Cortex of kidney (tissue), 1 donor: ENCODE measurements at places on chromosomes 6 and 20.

GRCh38 chr6:154071711-154072110 lies 32.7 kb downstream of the OPRM1 start:
- no peak for DNase-seq

- DNase-seq, result no peak
Observed at GRCh38 chr6:8939615-8940014, 504.3 kb upstream of the SLC35B3 start.

- no peak for DNase-seq
Observed at GRCh38 chr6:15255481-15255880, 9.6 kb downstream of the JARID2 start.

- no peak for DNase-seq
Observed at GRCh38 chr6:148967541-148967956, 220.7 kb downstream of the UST start.

- no peak for DNase-seq
Observed at GRCh38 chr20:24662752-24663365, 193.4 kb downstream of the SYNDIG1 start.

GRCh38 chr6:28251661-28252008 lies 434 bp downstream of the ZKSCAN4 start:
- DNase-seq, result peak; percentile 11

GRCh38 chr6:135196739-135197510 lies 15.8 kb downstream of the MYB start:
- no peak for DNase-seq

GRCh38 chr6:140677781-140678528 lies 1303.5 kb upstream of the CITED2 start:
- no peak for DNase-seq

DNA sequence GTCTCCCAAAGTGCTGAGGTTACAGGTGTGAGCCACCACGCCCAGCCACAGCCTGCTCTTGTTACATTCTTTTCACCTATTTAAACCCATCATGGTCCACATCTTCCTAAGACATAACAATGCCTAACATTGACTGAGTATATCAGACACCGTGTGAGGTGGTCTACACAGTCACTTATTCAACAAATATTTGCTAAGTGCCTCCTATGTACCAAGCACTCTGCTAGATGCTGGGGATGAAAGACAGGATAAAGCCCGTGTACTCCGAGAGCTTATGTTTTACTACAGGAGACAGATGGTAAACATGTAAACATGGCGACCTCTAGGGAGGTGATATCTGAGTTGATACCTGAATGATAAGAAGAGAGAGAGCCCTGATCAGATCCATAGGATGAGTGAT lies 12.7 kb downstream of the BCL2L1 start:
- DNase-seq, result no peak

GRCh38 chr6:154991207-154991606 lies 3.9 kb upstream of the TIAM2 start:
- DNase-seq, result no peak

- DNase-seq, result no peak
Observed at GRCh38 chr20:58719971-58720371, 27.4 kb downstream of the NPEPL1 start.

DNA sequence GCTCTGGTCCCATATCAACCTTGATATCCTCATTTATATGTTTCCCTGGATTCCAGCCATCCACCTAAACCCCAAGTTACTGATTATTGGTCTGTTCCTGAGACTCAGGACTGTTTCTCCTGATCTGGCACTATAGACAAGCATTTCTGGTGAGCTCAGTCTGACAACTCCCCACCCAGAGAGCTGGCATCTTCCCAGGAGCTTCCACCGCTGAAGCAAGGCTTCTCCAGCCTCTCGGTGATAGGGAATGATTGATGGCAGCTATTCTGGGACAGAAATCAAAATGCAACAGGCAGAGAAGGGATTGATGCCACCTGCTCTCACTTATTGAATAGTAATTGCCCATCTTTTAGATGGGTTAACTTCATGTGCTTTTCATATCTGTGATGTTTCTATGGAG lies 169.7 kb upstream of the GGTLC1 start:
- no peak for DNase-seq

- DNase-seq, result no peak
Observed at GRCh38 chr20:55469074-55469473, 536.2 kb downstream of the CBLN4 start.

- no peak for DNase-seq
Observed at GRCh38 chr6:31582230-31582643, at the start of gene LTB. TSS of gene LTB (minus strand) at chr6:31582424. CDS start at chr6:31582417, 7 bp downstream.

GRCh38 chr6:119610265-119610664 lies 260.7 kb upstream of the MAN1A1 start:
- DNase-seq, result no peak

DNA sequence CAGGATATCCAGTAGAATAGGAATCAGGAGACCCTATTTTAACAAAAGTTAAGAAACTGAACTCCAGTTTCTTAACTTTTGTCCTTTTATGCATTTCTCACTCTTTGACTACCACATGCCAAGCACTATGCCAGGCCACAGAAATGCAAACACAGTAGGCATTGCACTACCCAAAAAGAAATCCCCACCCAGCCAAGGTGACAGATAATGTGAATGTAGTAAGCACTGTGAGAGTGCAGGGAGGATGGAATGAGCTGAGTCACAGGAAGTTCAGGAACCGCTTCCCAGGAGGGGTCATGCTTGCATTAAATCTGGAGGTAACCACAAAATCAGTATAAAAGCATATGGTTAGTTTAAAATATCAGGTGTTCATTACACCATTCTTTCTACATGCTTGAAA lies 20.1 kb upstream of the FAM83C start:
- DNase-seq, result no peak

DNA sequence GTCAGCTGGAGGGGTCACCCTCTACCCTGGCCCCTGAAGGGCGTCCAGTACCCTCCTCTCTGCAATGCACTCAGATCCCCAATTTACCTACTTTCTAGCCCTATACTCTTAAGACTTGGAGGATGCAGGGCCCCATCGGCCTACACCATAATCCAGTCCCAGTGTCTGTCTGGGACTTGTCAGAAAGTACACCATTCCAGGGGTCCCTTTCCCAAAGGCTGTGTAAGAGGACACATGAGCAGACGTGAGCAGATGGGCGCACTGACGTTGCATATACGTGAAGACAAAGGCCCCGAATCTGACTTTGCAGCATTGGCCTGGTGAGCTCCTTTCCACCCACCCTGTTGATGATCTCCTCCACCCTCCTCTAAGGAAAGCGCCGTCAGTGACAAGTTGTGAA lies 20.9 kb upstream of the SMOC2 start:
- no peak for DNase-seq

DNA sequence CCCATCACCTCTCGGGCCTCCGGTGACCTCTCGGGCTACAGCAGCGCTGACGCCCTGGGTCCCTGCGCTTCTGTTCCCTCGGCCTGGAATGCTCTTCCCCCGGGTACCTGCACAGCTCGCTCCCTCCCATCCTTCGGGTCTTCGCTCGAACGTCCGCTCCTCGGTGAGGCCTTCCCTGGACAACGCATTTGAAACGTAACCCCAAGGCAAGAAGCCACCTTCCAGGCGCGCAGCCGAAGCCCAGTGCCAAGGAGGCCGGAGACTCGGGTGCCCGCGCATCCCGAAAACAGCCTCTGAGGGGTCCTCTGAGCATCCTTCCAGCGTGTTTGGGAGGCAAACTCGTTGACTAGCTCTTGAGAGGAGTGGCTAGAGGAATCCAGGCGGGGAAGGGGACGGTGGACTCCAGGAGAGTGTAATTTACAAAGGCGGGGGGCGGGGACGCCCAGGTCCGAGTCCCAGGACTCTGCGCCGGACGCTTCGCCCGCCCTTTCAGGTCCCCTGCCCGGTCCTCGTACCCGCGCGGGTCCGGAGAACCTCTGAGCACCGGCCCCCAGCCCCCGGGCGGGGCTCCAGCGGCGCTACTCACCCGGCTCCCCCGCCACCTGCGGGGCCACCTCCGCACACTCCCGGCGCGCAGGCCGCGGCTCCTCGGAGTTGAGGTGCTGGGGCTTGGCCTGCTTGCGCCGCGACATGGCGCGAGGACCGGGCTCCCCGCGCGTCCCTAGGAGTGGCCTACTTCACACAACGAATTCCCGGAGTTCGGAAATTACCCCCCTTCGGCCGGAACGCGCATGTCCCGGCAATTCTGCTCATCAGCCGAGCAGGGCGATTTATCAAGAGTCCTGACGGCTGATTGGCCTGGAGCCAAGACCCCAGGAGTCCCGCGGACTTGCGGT lies 86.8 kb downstream of the ZFP64 start:
- DNase-seq, result no peak

- DNase-seq, result no peak
Observed at GRCh38 chr6:144696610-144697368, 411.7 kb downstream of the UTRN start.

DNA sequence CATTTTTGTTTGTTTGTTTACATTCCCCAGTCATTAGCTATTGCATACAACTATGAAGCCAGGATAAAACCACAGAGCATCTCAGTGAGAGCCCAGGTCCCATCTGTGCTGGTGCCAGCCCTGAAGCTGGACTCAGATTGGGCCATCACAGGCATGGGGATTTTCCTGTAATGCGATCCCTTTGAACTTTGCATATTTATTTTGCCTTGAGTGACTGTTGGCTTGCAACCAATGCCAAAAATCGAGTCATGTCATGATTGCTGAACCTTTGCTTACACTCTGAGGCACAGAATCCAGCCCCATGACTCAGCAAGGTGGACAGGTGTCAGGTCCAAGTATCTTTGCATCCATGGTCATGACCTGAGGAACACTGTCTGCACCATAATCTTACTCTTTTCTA lies 46.2 kb upstream of the GGTLC1 start:
- DNase-seq, result no peak

GRCh38 chr20:51513545-51513944 lies 29.0 kb downstream of the NFATC2 start:
- no peak for DNase-seq

- no peak for DNase-seq
Observed at GRCh38 chr6:35717449-35718374, 19.1 kb upstream of the ARMC12 start.

GRCh38 chr20:17491488-17491887 lies 39.7 kb downstream of the BFSP1 start:
- DNase-seq, result no peak

DNA sequence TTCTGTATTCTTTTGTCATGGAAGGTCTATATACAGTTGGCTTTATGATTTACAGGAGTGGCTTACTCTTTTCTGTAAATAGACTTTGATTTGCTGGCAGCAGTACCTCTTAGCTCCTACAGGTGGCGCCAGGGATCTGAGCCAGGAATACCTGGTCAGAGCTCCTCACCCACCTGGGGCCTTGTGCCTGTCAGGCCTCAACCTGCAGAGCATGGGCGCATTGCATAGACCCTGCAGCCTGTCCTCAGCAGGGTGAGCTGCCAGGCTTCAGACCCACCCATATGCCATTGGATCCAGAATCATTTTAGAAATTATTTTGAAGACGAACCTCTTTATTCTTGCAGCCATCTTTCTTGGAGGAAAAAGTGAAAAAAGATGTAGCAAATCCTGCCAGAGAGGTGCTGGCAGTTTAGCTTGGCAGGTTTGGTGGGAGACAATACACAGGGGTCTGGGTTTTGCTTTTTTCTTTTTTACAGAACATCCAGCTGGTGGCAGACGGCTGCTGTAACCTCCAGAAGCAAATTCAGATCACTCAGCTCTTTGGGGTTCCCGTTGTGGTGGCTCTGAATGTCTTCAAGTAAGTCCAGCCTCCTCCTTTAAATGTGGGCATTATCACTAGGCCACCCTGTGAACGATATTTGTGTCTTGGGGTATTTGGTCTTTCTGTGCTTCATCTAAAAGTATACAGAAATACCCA lies 149.1 kb downstream of the MTHFD1L start:
- DNase-seq, result no peak

DNA sequence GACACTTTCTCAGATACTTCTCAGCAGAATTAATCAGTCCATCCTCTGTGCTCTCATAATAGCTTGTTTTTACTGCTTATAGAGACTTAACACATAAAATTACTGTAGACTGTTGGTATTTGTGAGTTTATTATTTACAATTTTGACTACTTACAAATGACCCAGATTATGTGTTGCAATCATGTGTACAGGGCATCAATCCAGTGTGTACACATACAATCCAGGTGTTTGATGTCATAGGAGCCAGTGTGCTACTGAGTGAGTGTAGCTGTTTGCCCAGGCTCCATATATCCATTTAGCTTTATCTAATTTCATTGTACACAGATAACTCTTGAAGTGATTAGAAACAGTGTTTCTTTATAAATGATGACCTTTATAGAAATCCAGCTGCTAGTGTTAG lies 31.3 kb downstream of the TRMT11 start:
- DNase-seq, result no peak

GRCh38 chr6:90424580-90424979 lies 127.9 kb upstream of the BACH2 start:
- DNase-seq, result no peak

DNA sequence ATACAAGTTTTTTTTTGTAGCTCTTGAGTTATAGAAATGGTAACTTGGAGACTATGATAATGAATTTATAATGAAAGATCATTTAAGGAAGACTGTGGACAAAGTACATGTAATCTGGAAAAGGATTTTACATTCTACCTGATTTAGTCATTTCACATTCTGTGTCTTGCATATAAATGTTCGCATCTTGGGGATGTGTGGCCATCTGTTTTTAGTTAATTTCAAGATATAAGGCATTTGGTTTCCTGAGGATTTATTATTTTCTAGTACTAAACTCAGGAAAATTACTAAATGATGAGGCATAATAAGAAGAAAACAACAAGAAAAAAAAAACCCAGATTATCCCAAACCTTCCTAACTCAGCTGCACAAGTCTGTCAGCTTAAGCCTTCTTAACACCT lies 112.7 kb upstream of the PRL start:
- no peak for DNase-seq

GRCh38 chr6:148440877-148441453 lies 98.3 kb downstream of the SASH1 start:
- DNase-seq, result no peak

GRCh38 chr20:16477632-16478031 lies 95.6 kb downstream of the KIF16B start:
- no peak for DNase-seq

DNA sequence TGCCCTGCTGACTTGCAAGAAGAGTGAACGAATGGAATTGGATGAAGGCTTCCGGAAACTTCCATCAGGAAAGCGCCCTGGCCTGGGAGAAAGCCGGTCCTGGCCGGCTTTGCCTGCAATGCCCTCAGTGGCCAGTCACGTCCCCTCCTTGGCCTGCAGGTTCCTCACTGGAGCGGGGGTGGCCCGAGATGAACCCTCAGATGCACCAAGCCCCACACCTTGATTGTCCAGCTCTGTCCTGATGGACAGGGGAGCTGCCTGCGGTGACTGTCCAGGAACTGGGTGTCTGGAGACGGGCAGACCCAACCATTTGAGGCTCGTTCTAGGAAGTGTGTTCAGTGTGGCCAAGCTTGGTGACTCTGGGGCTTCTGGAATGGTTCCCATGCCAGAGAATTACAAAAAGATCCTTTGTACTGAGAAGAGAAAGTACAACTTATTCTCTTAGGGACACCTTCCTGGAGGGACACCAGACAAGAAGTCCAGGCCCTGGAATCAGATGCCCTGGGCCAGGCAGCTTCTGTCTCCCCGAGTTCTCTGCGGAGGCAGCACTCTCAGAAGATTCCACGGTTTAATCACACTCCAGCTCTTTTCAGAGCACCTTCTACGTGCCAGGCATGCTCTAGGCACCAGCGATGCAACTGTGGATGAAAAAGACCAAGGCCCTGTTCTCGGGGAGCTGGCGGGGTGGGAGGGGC lies 17.1 kb upstream of the SULF2 start:
- DNase-seq, result no peak

- no peak for DNase-seq
Observed at GRCh38 chr20:22502731-22503191, 81.6 kb downstream of the FOXA2 start.
